ENCODE measurements at places on chromosomes 3 and 15.

DNA sequence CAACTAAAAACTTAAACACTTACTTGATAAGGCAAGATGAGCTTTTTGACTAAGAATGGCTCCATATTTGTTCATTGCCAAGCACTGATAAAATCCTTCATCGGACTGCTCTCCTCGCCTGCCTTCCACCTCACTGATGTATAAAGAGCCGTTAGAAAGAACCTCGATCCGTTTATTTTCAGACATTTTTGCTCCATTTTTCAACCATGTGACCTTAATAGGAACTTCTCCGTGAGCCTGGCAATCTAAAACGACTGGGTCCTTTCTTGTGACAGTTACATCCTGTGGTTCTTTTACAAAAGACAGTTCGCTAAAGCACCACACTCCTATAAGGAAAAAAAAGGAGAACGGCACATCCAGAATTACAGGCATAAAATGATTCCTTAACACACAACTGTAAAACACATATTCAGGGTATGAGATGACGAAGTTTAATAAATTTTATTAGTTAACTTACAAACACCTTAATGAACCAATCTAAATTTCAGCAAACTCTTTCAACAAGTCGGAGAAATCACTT, 2.5 kb downstream of the PRTG start:
- no peak for DNase-seq

GRCh38 chr3:118734664-118735063, 300.0 kb downstream of the IGSF11 start:
- DNase-seq, result no peak

DNA sequence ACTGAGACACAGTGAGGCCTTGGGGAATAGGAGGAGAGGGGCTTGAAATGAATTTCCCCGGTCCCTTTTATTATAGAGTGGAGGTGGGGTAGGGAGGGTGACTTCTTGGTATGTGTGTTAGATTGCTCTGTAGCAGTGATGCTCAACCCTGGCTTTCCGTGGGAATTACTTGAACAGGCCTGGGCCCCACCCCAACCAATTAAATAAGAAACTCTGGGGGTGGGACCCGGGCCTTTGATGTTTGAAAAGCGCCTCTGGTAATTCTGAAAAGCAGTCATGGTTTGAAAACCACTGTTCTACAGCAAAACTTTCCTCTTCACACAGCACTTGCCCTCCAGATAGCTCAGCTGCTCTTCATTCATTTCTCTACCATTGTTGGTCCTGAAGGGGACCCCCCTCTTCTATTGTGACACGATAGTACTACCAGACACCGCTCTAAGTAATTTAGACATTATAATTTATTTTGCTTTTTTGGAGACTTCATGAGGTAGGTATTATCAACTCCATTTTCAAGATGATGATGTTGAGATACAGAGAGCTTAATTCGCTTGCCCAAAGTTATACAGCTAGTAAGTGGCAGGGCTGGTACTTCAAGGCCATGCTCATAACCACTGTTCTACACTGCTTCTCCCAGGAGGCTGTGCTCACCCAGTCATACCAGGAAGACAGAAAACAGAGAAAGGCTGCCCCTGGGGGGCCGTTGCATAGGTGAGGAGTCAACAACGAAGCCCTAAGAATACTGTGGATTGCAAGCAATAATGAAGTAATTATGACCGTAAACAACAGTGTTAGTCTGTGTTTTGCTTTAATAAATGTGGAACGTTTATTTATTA, 176.2 kb downstream of the PEX5L start:
- DNase-seq, result no peak

- no peak for DNase-seq
Observed at GRCh38 chr3:23277688-23278087, 74.6 kb downstream of the UBE2E2 start.

- no peak for DNase-seq
Observed at GRCh38 chr3:88307666-88308065, 157.9 kb downstream of the C3orf38 start.

Measured in GDM1 (cell line).